Small intestine (tissue), 16 donors: ENCODE measurements at places on chromosomes 7 and 10. TPM values are rescaled to one million over a fixed set of nuclear protein-coding genes. Genes with fewer than 3 reads are reported as not detected.

Gene PPP1R3C
- polyA plus RNA-seq: 0.89 TPM

Gene DNAJC2
- polyA plus RNA-seq: 22.2 TPM

Gene RBP4
- 2.0 TPM for polyA plus RNA-seq

Gene PPP1R3A
- polyA plus RNA-seq: 0.01 TPM

DNA sequence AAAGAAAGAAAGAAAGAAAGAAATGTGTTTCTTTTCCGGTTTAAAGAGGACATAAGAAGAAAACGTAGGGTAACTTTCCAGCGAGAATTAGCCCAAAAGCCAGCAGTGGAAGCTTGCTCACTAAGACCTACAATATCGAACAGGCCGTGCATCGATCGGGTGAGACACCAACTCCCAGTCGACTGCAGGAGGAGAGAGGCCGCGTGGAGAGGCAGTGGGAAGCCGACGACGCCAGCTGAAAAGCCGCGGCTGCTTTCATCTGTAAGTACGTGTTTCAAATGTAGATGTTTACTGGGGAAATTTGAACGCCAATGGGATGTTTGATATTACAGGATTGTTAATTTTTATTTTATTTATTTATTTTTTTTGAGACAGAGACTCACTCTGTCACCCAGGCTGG lies 28.6 kb upstream of the GIMAP8 start:
- H3K27ac ChIP-seq: no peak overlapping the region
- DNase-seq: no peak
- H3K4me1 ChIP-seq: no peaks in the 10 kb centered on the region

- H3K4me3 ChIP-seq: no peak overlapping the region
- DNase-seq: no peak
- no peaks in the 10 kb centered on the region for H3K27me3 ChIP-seq
- peaks cover 5% of the 10 kb centered on the region for H3K4me1 ChIP-seq
Observed at GRCh38 chr7:132881317-132881716, 200.6 kb downstream of the CHCHD3 start.

- H3K27ac ChIP-seq: no peak overlapping the region
- no peak for DNase-seq
Observed at GRCh38 chr10:71161425-71161824, 50.9 kb upstream of the UNC5B start.

GRCh38 chr10:11742009-11742778 lies at the start of gene ECHDC3:
Gene ECHDC3 (plus strand): TSS chr10:11742382. CDS start chr10:11742577, 195 bp downstream.
- no peaks in the 10 kb centered on the region for H3K27me3 ChIP-seq
- no peak within 1 kb of the TSS for H3K27ac ChIP-seq
- H3K4me3 ChIP-seq: peak within 1 kb of the TSS; percentile 44
- peaks cover 7% of the 10 kb centered on the region for H3K36me3 ChIP-seq
- peaks cover 8% of the 10 kb centered on the region for H3K4me1 ChIP-seq

DNA sequence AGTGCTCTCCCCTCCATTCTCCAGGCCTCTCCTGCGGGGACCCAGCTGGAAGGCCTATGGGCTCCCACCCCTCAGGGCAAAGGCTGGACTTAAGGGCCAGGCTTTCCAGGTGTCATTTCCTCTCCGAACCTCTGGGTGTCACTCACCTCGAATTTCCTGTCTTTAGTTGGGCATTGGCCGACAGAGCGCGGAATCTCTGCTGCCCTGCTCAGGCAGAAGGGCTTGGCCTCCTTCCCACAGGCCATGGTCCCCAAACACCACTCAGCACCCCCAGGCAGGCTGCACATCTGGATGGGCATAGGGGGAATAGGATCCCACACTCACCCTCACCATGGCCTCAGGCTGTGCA lies 212.9 kb downstream of the CCSER2 start:
- H3K27me3 ChIP-seq: no peaks in the 10 kb centered on the region
- DNase-seq: no peak
- no peak overlapping the region for H3K27ac ChIP-seq
- no peaks in the 10 kb centered on the region for H3K36me3 ChIP-seq
- no peaks in the 10 kb centered on the region for H3K4me1 ChIP-seq

GRCh38 chr7:78749052-78749746 lies 704.3 kb downstream of the MAGI2 start:
- no peak overlapping the region for H3K4me3 ChIP-seq
- no peak overlapping the region for H3K27ac ChIP-seq
- H3K27me3 ChIP-seq: no peaks in the 10 kb centered on the region
- H3K36me3 ChIP-seq: no peaks in the 10 kb centered on the region

DNA sequence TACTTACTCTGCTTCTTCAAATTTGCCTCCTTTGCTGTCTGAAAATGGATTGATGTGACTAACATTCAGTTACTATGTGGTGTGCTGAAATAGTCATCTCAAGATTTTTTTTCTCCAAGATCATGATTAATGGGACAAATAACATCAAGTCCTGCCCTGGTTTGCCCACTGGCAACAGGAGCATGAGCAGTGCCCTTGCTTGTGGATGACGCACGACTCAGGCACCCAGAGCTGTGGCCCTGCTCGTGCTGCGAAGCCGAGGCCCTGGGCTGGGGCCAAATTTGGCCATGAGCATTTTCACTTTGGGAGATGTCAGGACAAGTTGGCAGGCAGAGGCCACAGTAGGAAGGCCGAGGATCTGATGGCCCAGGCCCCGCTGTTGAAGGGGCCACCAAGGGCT lies 239.8 kb upstream of the IGFBP3 start:
- DNase-seq: no peak
- H3K4me3 ChIP-seq: no peak overlapping the region
- H3K4me1 ChIP-seq: peaks cover 3% of the 10 kb centered on the region
- no peaks in the 10 kb centered on the region for H3K36me3 ChIP-seq
- H3K27ac ChIP-seq: no peak overlapping the region
